ENCODE measurements at places on chromosomes 4 and X.

DNA sequence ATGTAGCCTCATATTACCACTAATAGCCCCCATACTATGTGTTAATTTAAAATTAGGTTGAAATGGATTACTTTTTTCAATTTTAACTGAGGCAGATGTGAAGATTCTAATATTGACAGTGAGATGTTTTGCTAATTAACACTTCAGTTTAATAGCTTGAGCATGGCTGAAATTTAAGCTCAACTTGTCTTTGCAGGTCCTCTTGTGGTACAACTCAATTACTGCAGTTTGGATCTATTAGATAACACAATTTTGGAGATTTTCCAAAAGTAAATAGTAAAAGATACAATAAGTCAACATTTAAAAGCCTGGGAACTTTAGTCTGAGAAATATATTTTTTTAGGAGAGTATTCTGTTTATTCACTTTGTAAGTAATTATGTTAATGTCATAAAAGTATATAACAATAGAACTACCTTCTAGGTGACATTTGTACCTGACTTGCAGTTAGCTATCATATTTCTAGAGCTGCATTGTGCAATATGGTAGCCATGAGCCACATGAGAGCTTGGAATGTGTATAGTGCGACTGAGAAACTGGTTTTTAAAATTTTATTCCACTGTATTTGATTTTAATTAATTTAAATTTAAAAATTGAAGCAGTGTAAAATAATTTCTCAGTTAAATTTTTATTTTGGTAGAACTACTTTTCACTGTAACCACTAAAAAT lies 73.1 kb upstream of the FMR1 start:
- no peak for DNase-seq

- DNase-seq = no peak
These were observed 95.1 kb downstream of the IL15 start for GRCh38 chr4:141731481-141731880.

DNA sequence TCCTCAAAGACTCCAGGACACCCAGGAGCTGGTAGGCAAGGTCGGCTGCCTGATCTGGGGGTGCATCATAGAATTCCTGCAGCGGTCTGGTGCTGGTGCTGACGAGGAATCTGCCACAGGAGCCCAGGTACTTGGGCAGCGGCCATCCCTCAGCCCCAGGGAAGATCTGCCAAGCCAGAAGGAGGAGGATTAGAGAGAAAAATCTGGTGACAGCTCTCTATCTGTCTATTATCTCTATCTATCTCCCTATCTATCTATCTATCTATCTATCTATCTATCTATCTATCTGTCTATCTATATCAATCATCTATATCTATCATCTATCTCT lies 46.7 kb downstream of the DIPK2B start:
- no peak for DNase-seq

DNA sequence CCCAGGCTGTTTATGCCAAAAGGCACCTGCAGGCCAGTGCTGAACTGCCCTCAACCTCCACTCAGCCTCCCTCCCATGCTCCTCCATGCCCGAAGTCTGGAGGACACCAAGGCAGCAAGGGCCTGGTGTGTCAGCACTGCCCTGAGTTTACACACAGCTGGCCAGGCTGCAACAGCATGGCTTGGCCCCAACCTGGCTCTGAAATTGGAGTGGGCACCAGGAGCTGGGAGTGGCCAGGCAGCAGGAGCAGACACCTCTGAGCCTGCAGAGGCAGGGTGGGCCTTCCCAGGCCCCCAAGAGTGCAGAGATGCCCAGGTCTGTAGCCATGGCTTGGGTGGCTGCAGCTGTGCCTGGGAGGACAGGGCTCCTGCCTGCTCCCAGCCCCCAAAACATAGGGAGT lies 571.2 kb upstream of the ACTRT1 start:
- DNase-seq = no peak

GRCh38 chr4:125280892-125281403 lies 33.8 kb upstream of the FAT4 start:
- no peak for DNase-seq

- no peak for DNase-seq
These were observed 76.0 kb downstream of the INTS6L start for GRCh38 chrX:135596495-135596894.

DNA sequence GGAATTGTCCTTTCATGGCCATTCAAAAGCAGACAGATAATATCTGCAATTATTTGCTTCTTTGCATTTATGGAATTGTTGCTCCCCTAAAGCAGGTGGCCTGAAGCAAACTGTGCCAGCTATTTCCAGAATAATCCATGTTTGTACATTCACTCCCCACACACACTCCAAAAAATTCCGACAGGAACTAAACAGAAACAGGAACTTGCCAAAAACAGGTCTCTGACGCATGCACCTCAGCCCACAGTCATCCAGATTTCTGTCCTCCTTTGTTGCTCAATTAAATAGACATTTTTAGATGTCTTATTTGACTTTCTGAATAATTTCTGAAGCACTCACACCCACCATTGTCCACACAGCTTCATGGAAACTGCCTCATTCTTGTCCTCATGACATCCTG lies 71.5 kb upstream of the EDNRA start:
- no peak for DNase-seq

DNA sequence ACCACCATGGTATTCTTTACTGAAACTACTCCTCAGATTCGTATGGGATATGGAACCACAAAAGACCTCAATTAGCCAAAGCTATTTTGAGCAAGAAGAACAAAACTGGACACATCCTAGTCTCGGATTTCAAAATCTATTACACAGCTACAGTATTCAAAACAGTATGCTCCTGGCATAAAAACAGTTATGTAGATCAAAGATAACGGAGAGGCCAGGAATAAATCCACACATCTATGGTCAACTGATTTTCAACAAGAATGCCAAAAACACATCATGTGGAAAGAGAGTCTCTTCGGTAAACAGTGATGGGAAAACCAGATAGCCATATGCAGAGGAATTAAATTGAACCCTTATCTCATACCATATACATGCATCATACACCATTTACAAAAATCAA lies 155.3 kb downstream of the SPCS3 start:
- no peak for DNase-seq

DNA sequence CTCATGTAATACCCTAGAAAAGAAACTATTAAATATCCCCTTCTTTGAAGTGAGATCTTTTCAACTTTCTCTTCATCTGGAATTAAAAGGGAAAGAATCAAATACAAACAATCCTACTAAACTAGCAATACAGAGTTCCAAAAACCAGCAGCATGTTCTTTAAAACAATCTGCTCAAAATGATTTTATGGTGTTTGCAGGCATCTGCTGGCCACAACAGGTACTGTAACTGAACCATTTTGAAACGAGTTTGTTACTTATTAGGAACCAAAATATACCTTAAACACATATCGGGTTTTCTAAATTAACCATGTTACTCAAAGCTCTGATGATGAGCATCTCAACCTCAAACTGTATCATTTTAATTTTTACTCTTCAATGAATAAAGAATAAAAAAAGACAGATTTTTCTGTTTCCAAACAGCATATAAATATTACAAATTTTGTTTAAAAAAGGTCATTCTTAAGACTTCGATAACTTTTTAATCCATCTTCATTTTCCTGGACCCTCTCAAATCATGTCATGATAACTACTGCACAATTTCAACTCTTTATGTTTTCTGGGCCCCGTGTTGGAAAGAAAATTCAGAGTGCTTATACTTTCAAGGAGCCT lies 56.5 kb downstream of the ARAP2 start:
- no peak for DNase-seq

DNA sequence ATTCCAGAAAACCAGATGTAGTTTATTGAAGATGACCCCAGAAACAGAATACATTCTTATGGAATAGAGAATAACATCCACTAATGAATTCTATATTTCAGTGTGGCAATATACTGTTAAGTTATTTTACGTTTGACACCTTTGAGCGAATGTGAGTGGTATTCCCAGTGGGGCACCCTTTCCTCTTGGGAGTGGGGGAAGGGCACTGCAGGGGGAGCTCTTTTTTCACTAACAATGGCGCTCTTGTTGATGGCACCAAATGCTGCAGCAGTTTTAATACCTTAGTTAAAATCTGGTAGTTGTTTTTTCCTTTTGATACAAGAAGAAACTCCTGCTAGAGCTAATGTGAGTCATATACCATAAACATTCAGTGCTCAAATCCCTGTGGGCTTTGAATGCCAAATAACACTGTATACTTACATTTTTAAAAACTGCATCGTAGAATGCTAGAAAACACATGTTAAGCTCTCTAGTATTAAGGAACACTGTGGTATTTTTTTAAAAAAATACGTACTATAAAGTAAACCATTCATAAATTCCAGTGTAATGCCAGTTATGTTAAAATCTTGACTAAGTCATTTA lies 178.5 kb downstream of the DCHS2 start:
- DNase-seq = no peak

GRCh38 chrX:115367951-115368350 lies 78.4 kb downstream of the LUZP4 start:
- no peak for DNase-seq

- no peak for DNase-seq
These were observed 70.8 kb upstream of the FREM3 start for GRCh38 chr4:143771269-143771668.

GRCh38 chr4:6224735-6225134 lies 24.4 kb upstream of the JAKMIP1 start:
- DNase-seq = no peak

GRCh38 chrX:102808336-102808735 lies 87.8 kb downstream of the GPRASP3 start:
- no peak for DNase-seq

- no peak for DNase-seq
These were observed 61.3 kb downstream of the DCTD start for GRCh38 chr4:182855877-182856276.

- no peak for DNase-seq
These were observed 8.0 kb upstream of the CRMP1 start for GRCh38 chr4:5900844-5901243.
